ENCODE measurements at places on chromosomes 13 and 19.

GRCh38 chr13:48231080-48231479 lies 1.9 kb upstream of the ITM2B start:
- DNase-seq: no peak

DNA sequence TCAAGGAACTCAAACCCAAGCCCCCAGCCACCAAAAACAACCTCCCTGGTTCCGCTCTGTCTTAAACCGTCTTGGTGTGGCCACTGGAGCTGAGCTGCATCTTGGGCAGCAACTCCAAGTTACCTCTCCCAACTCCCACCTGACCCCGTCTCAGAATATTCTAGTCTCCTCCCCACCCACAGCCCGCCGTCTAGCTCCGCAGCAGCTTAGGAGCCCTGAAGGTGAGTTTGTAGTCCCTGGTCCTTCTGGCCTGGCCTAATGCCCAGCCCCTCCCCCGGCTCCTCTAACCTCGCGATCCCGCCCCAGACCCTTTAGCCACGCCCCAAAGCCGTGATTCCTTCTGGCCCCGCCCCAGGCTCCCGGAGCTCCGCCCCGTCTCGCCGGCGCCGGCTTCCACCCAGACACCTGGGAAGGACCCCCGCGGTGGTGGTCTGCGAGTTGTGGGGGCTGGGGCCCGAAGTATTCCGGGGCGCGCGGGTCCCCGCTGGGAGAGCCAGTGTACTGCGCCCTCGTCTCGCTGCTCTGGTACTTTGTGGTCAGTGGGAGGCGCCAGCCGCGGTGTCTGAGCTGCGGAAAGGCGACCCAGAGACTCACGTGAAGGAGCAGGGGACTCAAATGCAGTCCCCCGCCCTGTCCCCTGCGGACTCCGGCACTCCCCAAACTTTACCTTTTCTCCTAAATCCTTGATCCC lies 2.5 kb upstream of the LHB start:
- no peak for DNase-seq

DNA sequence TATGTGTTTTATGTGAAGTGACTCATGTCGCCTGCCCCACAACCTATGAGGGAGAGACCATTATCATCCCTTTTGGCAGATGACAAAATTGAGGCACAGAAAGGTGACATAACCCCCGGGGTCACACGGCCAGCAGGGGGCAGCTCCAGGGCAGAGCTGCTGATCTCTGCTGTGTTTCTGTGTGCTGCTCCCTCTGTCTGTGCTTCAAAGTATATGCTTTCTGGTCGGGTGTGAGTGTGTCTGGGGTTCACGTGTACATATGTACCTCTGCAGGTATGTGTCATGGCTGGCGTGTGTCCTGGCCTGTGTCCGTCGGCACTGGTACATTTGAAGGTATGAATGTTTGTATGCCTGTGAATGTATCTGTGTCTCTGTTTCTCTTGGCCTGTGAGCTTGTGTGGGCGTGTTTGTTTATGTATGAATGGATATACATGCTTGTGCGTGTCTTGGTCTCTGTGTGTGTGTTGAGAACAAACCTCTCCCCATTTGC lies 7.1 kb downstream of the LIPE start:
- peak; percentile 99 for DNase-seq

DNA sequence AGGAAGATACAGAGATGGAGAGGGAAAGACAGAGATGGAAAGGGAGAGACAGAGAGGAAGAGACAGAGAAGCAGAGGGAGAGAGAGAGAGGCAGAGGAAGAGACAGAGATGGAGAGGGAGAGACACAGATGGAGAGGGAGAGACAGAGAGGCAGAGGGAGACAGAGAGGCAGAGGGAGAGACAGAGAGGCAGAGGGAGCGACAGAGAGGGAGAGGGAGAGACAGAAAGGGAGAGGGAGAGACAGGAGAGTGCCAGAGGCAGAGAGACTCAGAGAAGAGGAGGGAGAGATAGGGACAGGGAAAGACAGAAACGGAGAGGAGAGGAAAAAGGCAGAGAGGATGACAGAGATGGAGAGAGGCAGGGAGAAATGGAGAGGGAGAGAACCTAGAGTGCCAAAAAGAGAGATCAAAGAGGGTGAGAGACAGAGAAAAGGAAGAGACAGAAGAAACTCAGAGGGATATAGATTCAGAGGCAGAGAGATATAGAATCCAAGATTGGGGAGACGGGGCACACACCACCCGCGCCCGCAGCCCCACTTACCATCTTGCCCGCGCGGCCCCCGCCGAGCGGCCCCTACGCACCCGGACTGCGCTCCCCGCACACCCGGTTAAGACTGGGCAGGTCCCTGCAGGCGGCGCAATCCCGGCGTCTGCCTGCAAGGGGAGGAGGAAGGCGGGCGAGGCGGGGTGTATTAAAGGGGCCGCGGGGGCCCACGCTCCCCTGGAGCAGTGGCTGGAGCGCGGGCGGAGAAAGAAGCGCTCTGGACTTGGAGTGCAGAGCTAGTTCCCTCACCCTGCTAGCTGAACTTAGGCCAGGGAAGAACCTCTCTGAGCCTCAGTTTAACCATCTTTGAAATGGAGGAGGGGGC lies 10.7 kb downstream of the TM6SF2 start:
- no peak for DNase-seq

GRCh38 chr13:65638572-65639168 lies 1591.5 kb downstream of the PCDH9 start:
- DNase-seq: peak; percentile 31

DNA sequence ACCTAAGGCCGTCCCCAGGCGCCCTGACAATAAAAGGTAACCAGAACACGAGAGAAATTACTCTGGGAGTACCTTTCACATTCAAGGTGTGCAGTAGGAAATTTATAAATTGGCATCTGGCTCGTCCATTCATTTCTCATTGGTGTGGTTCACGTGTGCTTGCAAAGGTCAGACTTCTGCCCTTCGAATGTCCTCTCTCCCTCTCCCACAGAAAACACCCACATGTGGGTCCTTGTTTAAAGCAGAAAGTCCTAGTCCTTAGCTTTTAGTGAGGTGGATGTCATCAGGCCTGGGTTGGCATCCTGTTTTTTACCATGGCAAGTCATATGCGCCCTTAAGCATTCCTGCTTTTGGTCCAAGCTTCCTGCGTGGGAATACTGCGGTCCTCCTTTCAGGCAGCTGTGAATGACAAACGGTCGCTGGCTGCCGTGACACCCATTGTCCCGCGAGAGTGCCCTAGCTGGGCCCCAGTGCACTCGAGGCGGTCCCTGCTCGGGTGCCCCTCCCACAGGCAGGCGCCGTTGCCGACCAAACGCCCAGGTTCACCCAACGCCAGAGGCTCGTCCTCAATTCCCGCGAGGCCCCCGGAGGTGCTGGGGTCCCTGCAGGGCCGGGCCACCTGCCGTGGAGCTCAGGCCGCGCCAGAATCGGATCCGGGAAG lies at the start of gene NUDT19:
Gene NUDT19, plus strand, starts transcription at position 531 of the 661 bp plus-strand sequence. CDS start 140 bp downstream, outside the sequence.
- peak; percentile 69 for DNase-seq

GRCh38 chr19:52638601-52639000 lies 446 bp upstream of the ZNF83 start:
- no peak for DNase-seq

- peak; percentile 90 for DNase-seq
These were observed 390.4 kb downstream of the KLF5 start for GRCh38 chr13:73449252-73449651.

DNA sequence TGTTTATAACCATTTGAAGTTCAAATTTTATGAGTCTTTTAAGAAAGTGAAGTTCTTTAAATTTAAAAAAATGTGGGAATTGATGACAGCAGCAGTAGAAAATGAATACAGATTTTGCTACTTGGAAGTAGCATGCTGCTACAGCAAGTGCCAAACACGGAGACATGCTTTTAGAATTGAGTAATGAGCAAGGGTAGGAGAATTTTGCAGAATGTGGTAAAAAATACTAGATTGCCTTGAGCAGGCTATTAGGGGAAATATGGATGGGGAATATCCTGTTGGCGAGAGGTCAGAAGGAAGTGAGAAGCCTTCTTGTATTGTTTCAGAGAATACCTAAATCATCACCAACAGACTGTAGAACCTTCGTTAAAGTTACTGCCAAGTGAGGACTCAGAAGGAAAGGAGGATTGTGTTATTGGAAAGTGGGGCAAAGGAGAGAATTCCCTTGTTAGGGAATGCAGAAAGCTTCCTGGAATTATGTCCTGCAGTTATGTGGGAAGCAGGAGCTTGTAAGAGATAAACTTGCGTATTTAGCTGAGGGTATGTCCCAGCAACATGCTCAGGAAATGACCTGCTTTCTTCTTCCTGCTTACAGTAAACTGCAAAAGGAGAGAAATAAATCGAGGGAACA lies 32.4 kb upstream of the OXGR1 start:
- DNase-seq: no peak

GRCh38 chr19:16320987-16321386 lies 3.6 kb upstream of the KLF2 start:
- no peak for DNase-seq

DNA sequence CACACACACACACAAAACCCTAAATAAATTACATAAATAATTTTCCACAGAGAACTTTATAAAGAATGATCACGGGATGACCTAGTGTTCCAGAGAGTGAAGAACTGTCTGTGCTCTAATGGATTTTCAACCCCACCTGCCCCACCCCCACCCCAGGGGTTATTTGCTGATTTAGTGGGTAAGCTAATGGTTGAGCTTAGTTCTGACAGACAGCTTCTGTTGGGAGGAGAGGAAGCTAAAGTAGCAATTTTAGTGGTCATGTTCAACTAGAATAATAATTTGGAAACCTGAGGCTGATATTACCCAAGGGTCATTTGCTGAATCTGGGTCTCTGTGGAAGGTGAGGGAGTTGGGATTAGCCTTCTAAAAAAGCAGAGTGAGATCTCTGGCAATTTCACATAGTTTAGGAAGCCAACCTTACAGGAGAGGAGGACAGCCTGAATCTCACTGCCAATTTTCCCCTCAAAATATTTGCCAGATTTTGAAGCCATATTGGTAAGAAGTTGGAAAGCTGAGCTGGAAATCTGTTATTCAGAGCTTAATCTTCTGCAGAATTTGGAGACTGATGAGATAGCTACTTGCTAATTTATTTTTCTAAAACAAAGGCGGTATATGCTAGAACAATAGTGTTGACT lies 68.7 kb downstream of the POSTN start:
- no peak for DNase-seq

DNA sequence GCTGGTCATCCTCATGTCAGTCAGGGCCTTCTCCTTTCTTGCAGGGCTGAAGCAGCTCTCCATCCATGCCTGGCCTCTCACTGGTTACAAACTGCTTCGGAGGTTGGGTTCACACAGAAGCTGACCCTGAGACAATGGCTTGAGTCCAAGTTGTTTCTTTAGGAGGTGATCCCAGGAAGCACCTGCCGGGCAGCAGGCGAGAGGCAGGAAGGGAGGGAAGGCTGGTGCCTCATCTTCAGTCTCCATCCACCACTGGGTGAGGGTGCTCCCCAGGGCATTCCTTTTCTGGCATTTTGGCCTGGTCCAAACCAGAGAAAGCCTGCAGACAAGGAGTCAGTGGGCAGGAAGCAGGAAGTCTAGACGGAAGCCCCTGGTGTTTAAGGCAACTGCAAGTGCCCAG lies 17.6 kb upstream of the SPATA13 start:
- DNase-seq: no peak

DNA sequence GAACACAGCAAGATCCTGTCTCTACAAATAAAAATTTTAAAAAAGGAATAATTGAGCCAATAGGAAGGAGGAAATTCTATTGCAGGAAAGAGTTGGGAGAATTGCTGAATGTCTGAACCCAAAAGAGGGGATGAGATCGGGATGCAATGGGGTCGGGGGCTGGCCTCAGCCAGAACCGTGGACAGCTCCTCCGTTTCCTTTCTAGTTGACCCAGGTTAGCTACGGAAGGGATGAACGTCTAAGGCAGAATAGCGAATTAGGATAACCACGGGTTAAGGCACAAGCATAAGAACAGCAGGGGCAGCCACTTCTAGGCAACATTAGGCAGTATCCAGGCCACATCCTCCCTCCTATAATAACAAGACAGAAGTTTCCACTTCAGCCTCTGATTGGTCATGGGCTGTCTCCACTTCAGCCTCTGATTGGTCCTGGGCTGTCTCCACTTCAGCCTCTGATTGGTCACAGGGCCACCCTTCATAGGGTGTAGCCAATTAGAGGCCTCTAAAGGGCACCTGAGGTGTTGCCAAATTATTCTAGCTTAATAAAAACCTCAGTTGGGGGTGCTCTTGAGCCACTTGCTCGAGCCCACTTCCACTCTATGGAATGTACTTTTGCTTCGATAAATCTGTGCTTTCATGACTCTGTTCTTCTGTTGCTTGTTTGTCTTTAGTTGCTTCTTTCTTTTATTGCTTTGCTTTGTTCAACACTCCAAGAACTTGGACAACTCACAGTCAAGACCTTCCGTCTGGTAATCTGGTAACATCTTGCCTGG lies 24.9 kb upstream of the TPM4 start:
- peak; percentile 28 for DNase-seq

- DNase-seq: no peak
These were observed 27.7 kb upstream of the DCUN1D2 start for GRCh38 chr13:113518076-113518803.

DNA sequence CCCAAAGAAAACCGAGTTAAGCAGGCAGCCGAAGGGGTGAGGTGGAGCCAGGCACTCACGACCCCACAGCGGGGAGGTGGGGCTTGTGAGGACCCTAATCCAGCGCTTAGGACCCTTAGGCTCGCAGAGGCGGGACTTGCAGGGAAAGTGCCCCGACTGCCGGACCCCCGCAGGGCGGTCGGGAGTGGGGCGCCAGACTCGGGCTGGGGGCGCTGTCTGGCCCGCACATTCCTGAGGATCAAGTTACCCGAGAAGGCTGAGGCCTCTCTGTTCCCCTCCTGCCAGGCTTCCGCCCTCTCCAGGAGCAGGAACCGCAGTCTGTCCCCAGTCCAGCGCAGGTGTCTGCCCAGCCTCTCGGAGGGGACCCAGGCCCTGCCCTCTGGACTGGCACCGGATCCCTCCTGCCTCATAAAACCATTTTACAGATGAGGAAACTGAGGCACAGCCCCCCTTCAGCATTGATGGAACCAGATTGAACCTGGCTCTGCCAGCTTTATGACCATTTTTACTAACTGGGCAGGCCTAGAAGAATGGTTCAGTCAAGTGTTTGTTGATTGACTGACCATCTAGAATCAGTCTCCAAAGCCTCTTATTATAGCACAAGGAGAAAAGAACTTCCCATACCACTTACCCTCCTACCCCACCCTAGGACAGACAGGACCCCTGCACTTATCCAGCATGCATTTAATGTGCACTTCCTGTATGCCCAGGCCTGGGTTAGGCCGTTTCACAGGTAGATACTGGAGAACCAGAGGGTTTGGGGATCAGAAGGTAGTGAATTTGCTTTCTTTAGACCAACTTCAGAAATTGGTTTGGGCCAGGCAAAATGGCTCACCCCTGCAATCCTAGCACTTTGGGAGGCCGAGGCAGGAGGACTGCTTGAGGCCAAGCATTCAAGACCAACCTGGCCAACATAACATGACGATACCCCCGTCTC lies 6.7 kb upstream of the JUND start:
- DNase-seq: no peak

DNA sequence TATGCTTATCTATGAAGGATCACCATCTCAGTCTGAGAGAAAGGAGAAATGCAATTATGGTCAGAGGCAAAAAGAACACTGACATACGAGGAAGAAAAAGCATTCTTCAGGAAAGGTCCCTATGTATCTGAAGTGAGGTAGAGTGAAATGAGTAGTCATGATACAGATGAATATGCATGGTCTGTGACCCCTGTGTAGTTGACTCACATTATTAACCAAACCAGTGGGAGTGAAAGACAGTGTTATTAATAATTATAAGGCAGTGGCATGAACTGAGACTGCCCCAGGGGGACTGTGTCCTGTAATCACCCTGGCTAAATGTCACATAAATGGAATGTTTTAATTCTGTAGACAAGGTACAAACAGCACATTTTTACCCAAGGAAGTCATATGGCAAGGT lies 1320.2 kb upstream of the PCDH9 start:
- DNase-seq: no peak
